ENCODE measurements at places on chromosomes 5 and 9.

- DNase-seq = no peak
Measured at GRCh38 chr5:123235781-123236180, 146.7 kb downstream of the PRDM6 start.

DNA sequence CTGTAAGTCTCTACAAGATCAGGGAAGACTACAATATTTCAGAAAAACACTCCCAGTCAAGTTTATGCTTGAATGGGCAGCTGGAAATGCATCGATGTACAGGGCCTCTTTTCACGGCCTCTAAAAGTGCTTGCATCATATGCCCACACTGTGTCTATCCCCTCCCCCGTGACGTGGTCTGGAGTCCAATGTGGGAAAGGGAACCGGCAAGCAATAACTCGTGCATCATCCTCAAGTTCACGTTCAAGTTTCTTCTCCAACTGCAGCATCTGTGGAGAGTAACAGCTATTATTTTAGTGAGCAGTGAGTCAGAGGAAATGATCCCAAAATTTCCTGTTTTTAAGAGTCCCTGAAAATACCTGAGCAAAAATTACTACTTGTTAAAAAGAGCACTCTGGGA is 22.3 kb downstream of the ATPSCKMT start:
- DNase-seq = no peak

DNA sequence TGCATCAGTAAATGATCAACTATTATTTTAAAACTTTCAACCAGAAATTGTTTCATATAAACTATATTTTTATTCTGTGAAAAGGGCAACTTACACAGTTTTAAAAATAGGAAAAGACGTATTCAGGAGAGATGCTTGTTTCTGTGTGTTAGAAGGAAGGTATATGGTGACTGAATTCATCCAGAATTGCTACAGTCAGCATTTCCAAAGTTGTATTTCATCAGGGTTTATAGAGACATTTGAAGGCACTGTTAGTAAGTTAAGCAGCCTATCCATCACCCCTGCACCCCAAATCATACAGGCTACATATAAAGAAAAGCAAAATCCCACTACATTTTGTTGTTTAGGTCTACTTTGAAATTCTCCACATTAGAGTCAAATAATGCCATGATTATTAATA is 716.0 kb downstream of the KCTD16 start:
- no peak for DNase-seq

DNA sequence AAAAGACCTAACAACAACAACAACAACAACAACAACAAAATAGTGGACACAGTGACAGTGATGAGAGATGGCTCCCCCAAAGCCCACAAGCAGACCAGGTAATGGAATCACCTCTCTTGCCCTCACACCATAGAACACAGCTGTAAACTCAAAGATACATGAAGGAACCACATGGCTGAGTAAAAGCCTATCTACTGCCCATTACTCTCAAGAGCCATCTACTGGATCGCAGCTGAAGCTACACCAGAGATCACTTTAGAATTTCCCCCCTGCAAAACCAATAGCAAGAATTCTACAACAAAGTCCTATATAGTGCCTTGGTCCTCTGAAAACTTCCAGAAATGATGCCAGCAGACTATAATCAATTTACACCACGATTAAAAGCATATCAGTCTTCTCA is 1537.6 kb upstream of the CDH9 start:
- DNase-seq = no peak

DNA sequence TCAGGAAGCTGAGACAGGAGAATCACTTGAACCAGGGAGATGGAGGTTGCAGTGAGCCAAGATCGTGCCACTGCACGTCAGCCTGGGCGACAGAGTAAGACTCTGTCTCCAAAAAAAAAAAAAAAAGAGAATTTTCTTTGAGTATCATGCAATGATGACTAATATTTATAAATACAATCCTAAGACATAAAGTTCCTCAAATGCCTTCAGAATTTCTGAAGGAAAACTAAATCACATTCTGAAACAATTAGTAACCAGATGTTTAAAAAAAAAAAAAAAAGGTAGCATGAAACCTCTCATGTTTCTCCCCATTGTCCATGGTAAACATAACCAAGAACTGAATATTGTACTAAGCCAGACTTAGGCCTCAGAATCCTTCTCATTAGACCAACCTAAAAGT is 23.1 kb downstream of the MLLT3 start:
- no peak for DNase-seq

- DNase-seq = no peak
Measured at GRCh38 chr5:160537940-160538339, 116.3 kb downstream of the PTTG1 start.

- DNase-seq = no peak
Measured at GRCh38 chr9:84230355-84231145, 110.0 kb downstream of the SLC28A3 start.

DNA sequence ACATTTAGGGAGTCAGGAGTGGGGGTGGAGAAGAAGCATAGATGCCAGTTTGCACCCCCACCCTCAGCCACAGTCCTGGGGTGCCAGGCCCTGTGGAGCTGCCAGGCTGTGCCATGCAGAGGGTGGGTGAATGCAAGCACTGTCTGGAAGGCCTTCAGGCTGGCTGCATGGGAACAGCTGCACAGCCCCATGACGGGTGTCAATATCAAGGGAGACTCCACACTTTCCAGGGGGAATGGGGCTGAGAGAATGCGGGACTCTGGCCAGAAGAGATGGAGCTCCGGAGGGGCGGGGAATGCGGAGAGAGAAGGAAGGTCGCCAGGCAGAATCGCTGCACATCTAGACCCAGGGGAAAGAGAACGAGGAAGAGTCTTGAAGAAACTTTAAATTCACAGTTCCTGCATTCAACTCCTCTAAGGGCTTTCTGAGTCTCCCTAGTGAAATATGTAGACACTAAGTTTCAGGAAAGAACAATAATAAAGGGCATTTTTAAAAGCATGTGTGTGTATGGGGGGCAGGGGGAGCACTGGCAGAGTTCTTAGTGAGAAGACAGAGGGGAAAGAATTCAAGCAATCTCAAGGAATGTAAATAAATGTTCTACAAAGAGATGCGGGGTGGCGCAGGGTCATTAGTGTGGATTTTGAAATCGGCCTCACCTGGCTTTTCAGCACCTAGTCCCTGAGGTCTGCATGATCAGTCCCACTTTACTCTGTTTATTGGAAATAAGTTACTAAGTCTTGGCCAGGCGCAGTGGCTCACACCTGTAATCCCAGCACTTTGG is 59.1 kb downstream of the BOD1 start:
- DNase-seq = no peak

DNA sequence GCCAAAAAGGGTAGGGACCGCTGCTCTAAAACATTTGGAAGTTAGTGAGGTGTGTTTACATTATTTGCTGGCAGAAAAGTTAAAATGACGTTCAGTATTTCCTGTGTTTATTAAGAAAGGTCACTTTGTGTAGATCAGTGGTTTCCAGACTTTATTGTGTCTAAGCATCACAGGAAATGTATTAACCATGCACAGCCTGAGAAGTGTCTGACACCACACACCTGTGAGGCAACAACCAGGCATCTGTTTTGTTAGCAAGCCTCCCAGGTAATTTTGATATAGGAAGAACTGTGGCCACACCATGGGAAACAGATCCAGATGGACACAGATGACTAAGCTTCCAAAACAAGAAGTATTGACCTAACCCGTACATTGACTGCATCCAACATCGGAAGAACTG is 12.0 kb downstream of the TTC1 start:
- no peak for DNase-seq

- no peak for DNase-seq
Measured at GRCh38 chr5:43875741-43876140, 272.8 kb downstream of the NNT start.

- peak; percentile 65 for DNase-seq
Measured at GRCh38 chr9:35603506-35603985, 1.5 kb upstream of the TESK1 start.

- DNase-seq = no peak
Measured at GRCh38 chr9:3946840-3947587, 352.9 kb downstream of the GLIS3 start.

GRCh38 chr5:165805756-165806155 is 2300.3 kb downstream of the MAT2B start:
- no peak for DNase-seq

- no peak for DNase-seq
Measured at GRCh38 chr5:103541114-103541513, 21.5 kb downstream of the NUDT12 start.

- DNase-seq = no peak
Measured at GRCh38 chr5:90096415-90097081, 313.0 kb downstream of the CETN3 start.

DNA sequence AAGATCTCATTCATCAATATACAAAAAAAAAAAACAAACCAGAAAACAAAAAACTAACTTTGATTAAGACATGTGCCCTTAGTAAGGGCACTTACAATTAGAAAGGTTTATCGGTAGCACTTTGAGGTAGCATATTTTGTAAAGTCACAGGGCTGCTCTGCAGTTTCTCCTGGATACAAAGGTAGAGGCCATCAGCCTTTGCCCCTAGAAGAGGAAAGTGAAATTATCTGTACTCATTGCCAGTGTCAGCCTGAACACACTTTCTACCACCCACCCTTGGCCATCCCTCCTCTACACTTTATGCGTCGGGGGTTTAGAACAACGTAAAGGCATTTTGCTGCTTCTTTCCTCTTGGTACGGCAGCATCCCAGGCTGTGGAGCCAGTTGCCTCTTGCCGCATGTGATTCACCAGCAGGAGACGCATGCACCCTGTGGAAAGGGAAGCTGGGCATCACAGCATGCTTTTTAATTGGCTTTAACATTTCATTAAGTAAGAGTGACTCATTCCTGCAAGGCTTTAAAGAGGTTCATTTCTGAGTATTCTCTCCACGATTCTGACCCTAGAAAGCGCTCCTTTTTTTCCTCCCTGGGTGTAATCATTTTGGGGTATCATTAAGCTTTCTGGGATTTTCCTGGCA is 84.6 kb downstream of the CEMIP2 start:
- DNase-seq = no peak

DNA sequence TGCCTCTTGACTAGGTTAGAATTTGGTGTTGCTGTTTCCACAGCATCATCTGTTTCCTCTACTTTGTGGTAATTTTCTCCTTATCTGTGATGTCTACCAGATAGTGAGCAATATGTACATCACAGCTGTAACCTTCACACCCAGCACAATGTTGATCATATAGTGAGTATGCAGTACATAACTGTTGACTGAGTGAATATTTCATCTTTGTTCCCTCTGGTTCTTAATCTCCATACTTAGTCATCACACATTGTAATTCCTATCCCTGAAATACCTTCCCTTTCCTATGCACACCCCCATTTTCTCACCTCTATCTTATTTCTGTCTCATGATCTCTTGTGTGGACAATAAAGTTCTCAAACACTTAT is 115.9 kb downstream of the KIF4B start:
- no peak for DNase-seq

DNA sequence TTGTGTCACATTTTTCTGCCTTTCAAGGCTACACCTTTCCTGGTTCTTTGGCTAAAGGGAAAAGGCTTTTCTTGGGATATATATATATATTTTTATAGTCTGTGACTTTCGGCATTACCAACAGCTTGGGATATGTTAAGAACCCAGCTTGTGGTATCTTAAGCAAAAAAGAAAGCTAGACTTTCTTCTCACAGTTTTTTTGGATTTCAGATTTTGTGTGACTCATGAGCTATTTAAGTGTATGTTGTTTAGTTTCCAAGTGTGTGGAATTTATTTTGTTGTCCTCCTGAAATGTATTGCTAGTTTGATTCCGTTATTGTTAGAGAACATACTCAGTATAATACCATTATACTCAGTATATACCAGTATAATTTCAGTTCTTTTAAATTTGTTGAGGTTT is 64.8 kb downstream of the ERCC6L2 start:
- DNase-seq = no peak

GRCh38 chr5:154309371-154309745 is 118.8 kb downstream of the GALNT10 start:
- no peak for DNase-seq

GRCh38 chr9:108049671-108050494 is 560.3 kb upstream of the KLF4 start:
- no peak for DNase-seq

- no peak for DNase-seq
Measured at GRCh38 chr9:137251194-137251461, at the start of gene STPG3. STPG3 (plus strand) TSS chr9:137251286; CDS start chr9:137251287, 1 bp downstream.

DNA sequence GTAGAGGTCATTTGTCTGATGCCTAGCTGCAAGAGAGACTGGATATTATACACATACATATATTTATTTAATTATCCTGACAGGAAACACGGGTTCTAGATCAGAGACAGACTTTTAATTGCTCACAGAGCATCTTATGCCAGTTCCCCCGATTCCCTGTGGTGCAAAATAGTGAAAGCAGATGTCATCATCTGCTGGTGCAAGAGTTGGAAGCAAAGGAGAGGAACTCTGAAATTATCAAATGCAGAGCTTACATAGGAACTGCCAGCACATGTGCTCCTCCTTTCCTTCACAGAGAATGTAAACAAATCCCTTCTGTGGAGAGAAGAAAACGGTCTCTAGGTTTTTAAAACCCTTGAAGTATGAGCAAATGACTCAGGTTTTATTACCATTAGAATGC is 69.3 kb downstream of the DTWD2 start:
- DNase-seq = no peak

- no peak for DNase-seq
Measured at GRCh38 chr9:73539881-73540390, 388.3 kb downstream of the ANXA1 start.

DNA sequence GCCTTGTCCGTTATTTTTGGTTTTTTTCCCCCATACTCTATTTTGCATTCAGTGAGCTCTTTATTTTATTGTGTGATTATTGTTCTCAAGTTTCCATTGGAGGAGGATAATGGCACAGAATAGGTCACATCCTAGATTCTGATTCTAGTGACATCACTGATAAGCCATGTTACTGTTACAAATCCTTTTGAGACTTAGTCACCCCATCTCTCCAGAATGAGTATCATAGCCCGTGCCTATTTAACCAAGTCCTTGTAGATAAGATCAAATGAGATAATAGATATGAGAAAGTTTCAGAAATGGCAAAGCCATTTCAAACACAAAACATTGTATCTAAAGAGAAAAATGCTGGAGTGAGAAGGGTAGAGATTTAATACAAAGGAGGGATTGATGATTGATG is 242.6 kb downstream of the RAB3C start:
- no peak for DNase-seq

DNA sequence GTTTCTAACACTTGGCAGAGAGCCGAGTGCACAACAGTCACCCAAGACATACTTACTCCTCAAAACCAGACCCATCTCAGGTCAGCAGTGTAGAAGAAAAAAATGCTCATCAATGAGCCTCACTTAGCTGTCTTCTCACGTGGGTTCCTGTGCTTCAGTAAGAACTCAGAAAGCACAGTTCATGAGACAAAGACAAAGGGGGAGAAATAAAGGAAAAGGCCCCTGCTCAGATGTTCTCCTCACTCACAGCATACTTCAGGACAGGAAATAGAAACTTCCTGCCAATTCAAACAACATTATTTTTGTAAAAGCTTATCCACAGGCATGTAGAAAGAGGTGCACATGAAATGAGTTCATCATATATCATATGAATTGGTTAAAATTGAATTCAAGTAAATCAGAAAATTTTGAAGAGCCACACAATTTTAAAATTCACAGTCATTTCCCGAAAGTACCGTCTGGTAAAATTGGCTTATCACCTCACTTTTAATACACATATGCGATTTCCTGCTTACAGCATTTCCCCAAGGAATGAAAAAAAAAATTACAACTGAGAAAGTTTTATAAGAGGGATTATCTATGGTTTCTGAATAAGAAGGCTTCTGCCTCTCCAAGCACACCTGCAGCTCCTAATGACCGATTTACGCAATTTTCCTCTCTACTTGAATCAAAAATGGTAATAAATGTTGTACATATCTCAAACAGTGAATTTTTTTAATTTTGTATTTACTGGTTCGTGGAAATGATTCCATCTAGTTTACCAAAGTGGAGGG is 328.3 kb downstream of the TMEM167A start:
- no peak for DNase-seq
